ENCODE measurements at places on chromosomes 7 and 10.

GRCh38 chr7:21125297-21125696 lies 302.6 kb upstream of the SP4 start:
- no peak for DNase-seq

GRCh38 chr7:55536619-55537457 lies 35.5 kb downstream of the VOPP1 start:
- no peak for DNase-seq

- no peak for DNase-seq
These were observed 60.4 kb upstream of the ADO start for GRCh38 chr10:62744136-62744535.

DNA sequence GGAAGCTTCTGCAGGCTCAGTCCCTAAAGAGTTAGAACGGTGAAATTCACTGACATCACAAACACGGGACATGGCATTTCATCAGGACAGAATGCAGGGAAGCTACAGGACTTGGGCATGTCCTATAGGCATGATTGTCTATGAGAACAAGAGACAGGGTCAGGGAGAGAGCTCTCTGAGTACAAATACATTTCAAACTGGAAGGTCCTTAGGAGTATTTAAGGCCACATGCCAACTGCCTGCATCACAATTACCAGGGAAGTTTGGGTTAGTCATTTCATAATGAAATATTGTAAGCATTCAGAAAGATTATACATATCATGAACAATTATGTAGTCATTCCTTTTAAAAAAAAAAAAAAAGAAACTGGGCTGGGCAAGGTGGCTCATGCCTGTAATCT lies 71.3 kb downstream of the CREB3L2 start:
- DNase-seq, result no peak

DNA sequence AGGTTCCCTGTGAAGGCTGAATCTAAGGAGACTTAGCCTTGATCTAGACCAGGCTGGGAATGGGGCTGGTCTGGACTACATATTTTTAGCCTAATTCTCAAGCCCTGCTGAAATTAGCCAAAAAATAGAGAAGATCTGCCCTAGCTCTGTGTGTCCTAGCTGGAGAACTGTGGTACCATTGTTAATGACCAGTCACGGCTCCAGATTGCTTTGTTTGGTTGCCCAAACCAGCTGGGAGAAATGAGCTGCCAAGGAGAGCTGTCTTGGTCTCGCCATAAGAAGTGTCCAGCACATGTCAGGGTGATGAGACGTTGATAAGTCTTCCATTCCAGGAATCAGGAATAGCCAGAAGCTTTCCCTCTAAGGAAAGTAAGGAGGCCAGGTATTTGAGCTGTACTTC lies 20.7 kb downstream of the GBX1 start:
- no peak for DNase-seq

DNA sequence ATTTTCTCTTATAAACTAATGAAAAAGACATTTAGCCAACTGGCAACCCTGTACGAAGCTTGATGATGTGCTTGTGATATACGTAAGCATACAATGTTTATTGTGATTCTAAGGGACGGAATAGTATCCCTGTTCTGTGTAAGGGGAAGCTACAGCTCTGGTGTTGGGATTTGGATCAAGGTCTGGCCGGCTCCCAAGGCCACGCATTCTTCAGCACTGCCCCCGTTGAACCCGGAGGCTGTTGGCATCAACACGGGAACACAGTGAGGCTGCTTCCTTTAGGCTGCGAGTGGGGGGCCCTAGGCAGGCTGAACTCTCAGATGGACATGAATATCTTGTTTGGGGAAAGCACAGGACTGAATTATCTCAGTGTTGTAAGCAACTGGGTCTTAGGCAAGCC lies 180.6 kb downstream of the CAMK1D start:
- no peak for DNase-seq

DNA sequence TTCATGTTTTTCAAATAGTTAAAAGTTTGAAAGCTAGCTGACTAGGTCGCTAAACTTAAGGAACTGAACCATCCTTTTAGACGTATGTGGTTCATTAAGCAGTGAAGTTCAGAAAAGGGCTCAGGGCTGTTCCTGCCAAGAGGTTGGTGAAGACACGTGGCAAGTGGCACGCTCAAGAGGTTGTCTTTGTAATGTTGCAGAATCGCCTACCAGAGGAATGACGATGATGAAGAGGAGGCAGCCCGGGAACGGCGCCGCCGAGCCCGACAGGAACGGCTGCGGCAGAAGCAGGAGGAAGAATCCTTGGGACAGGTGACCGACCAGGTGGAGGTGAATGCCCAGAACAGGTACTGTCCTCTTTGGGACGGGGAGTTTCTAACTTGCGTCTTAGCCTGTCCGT lies 57.8 kb upstream of the AGBL3 start:
- no peak for DNase-seq
